ENCODE measurements at places on chromosomes 3 and 15. TPM values are rescaled to one million over a fixed set of nuclear protein-coding genes. Genes with fewer than 3 reads are reported as not detected.

Gene RTP4
- 0.99 TPM for total RNA-seq

Gene CASR
- total RNA-seq = not detected

DNA sequence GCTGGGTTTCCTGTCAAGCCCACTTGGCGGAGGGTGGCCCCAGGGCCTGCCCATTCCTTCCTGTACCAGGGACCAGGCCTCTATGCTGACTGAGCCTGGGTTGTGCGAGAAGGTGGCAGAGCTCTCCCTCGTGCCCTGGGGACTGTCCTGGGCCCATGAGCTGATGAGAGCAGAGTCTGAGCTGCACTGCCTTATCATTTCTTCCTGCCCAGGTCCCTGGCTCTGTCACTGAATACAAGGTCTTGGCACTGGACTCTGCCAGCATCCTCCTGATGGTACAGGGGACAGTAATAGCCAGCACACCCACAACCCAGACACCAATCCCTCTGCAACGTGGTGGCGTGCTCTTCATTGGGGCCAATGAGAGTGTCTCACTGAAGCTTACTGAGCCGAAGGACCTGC lies 7.5 kb downstream of the MPI start:
- no peak for DNase-seq

GRCh38 chr3:149152420-149152819 lies 23.0 kb downstream of the HPS3 start:
- no peak for DNase-seq

- no peak for DNase-seq
Observed at GRCh38 chr3:6928064-6928463, 67.1 kb downstream of the GRM7 start.

DNA sequence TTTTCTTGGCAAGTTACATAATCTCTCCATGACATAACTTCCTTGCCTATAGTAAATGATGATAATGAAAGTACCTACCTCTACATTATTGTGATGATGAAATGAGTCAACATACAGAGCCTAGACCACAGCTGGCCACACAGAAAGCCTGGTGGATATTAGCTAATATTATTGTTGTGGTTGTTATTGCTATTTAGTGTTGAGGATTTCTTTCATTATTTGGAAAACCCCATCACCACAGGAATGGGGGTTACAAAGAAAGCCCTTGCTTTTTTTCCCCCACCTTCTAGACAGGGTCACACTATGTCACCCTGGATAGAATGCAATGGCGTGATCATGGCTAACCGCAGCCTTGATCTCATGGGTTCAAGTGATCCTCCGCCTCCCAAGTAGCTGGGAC lies 125.0 kb downstream of the PDZRN3 start:
- no peak for DNase-seq

DNA sequence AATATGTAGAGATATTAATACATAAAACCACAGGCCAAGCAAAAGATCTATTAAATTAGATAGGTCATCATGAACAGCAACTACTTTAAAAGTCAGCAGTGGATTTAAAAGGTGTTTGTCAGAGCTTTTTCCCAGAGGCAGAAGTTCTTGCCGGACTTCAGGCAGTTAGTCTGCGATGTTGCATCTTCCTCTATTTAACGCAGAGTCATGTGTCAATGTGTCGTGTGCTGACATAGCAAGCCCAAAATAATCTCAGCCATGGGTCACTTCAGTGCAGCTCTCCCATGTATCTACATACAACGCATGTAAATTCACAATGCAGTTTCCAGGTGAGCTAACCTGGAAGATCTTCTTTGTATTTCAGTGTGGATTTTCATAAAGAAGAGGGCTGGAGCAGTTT lies 8.0 kb upstream of the TMEM212 start:
- no peak for DNase-seq

Measured in pulmonary artery endothelial cell (primary cell).